ENCODE measurements at places on chromosomes 5 and 9.

DNA sequence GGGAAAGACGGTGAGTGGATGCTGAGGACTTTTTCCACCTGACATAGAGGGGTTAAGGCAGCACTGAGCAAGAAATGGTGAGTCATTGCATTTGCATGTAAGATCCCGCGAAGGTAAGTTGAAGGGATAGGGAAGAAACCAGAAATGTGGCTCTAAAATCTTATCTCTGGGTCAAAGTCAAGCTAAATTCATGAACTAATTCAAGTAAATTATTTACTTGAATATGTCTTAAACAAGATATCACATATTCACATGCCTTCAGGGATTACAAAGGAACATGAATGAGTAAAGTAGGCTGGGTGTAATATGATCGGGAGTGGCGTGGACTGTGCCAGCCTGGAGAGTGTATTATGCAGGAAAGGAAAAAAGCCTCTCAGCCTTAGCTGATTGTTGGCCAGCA lies 74.4 kb upstream of the EQTN start:
- no peak for DNase-seq

- no peak for DNase-seq
These were observed 45.1 kb downstream of the KIAA1958 start for GRCh38 chr9:112531666-112532282.

DNA sequence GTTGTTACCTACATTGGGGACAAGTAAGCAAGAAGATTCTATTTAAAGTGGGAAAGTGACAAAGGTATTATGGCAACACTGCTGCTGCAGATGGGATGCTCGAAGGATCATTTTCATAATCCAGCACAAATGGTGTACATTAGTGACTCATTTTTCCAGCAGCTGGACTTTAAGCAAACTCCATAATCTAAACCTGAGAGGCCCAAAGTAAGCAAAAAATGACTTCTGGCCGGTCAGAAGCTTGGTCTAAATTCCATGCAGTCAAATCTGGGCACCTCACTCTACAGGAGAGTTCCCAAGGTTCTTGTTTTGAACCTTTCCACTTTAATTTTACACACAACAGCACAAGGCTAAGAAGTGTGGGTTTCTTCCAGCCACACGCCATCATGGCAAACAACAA lies 43.6 kb upstream of the TRAF1 start:
- DNase-seq, result no peak

DNA sequence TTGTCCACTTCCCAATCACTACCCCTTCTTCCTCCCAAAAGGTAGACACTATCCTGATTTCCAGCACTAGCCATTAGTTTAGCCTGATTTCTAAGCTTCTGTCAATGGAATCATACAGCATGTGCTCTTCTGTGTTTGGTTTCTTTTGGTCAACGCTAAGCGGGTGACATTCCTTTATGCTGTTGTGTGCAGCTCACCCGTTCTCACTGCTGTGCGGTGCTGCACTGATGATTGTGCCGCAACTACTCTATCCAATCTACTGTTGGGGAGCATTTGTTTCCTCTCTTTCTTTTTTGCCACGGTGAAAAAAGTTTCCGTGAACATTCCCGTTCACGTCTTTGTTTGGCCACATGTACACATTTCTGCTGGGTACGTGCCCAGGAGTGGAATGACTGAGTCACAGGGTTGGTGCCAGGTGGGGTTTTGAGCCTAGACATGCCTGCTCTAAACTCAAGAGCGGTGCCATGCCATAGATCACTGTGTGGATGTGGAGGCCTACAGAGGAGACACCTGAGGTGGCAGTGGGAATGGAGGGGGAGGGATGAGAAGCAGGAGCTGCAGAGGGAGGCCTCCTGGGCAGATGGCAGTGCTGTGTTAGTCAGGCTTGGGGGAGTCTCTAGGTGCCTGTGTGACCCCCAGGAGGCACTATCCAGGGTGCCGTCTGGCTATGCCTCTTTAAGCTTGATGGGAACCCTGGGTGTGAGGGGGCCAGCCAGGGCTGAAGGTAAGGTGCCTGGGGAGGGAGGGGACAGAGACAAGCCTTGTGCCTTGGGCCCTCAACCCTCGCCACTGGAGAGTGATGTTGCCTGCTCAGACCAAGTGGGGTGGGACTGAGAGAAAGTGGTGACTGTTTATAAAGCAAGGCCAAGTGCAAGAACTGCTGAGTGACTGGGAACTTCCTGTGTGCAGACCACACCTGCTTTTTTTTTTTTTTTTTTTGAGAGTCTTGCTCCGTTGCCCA lies 11.4 kb upstream of the ANKRD33B start:
- peak; percentile 29 for DNase-seq

- no peak for DNase-seq
These were observed 75.0 kb downstream of the CFAP95 start for GRCh38 chr9:69895659-69896058.

DNA sequence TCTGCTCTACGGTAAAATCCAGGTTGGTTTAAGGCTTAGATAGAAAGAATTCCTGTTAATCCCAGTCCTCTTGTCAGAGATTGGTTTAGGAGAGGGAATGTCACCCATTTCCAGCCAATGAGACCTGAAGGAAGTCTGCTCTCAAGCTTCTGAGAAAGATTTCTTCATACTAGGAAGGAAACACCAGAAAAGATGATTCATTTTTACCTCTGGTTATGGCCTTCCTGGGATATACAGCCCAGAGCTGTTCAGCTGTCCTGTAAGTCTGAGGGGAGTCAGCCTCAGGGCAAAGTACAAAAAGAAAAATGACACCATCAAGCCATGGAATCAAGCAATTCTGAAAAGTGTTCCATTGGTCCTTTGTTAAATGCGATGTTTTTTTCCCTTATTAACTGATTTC lies 18.6 kb upstream of the CFAP95 start:
- DNase-seq, result no peak

DNA sequence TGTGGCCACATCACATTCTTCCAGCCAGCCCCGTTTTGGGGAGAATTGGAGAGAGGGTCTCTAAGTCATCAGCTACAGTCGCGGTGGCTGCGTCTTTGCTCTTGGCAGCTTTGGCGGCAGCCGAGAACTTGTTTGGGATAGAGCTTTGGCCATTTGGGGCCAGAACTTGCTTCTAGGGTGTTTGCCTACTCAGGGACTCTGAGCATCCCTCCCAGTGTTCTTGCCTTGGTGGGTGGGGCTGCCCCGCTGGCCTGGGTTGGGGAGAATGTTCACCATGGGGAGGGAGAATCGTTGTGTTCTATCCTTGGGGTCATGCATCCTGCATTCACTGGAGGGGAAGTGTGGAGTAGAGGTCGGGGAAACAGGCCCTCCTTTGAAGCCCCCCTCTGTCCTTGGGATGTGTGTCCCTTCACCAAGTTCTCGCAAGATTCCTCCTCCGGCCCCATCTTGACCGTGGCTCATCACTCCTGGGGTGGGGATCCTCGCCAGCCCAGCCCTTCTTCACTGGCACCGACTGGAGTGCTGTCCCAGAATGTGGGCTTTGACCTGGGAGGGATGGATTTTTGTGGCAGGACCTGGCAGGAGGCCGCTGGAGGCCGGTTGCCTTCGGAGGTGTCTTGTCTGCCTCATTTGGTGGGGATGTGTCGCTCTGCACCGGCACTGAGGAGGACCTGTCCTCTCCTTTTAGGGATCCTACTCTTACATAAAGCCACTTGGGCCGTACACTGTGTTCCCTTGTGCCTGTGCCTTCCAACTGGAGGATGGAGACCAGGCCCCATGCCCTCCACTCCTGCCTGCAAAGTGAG lies 3.5 kb downstream of the PHF2 start:
- DNase-seq, result no peak

DNA sequence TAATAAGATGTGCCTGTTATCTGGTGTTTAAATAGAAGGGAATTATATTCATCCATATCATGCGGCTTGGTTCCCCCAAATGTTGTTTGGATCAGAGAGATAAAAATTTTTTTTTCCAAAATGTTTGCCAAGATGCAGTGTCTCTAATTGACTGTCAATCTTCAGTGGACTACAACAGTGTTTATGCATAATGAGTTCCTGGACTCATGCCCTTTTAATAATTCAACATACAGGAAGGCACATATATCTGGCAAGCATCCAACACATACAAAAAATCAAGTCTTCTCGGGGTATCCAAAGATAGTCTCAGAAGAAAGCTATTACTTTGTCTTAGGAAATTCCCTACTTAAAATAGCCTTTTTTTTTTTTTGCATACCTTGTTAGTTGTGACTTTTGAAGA lies 1534.7 kb downstream of the EFNA5 start:
- DNase-seq, result no peak

GRCh38 chr5:22557251-22557650 lies 295.9 kb downstream of the CDH12 start:
- no peak for DNase-seq

- DNase-seq, result no peak
These were observed 376.6 kb upstream of the TUSC1 start for GRCh38 chr9:26054600-26055520.

- DNase-seq, result no peak
These were observed 9.3 kb upstream of the SMAD5 start for GRCh38 chr5:136123236-136123768.

DNA sequence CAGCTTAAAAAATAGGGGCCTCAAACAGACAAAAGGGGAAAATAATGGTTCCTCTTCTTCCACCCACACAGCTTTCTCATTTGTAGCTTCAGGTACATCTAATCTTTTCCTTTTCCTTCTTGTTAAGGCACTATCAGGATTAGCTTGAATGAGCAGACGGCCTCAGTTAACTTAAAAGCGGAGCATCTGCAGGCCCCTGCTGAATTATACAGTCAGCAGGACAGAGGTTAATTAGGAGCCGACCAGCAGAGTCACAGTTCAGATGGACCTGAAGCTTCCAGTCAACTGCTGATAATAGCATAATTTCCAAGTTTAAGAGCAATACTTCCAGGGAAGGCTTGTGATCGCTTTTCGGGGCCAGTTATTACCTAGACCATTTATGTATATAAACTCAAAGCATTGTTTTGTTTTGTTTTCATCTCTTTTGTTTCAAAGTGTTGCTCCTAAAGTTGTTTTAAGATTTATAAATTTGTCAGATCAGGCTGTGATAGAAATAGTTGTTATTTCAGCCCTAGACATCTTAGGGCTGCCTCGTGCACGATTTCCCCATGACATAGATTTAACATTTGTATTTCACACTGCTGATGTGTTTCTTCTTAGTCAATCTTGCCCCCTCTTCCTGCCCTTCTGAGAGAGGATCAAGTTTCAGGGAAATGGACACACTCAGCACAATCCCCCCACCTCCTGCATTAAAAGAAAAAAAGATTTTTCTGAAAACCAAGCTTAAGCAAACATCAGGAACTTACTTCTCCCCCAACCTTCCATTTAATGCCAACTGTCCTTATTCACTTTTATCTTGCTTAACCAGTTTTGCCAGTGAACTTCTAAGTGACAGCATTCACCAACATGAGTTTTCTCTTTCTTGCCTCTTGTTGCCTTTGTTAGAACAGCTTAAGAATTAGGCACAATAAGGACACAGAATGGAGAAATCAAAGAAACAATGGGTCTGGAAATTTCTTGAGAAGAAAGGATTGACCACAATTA lies 449.8 kb downstream of the ARHGEF28 start:
- no peak for DNase-seq

GRCh38 chr9:133683586-133684120 lies 47.5 kb downstream of the DBH start:
- DNase-seq, result no peak

- DNase-seq, result no peak
These were observed 47.8 kb upstream of the SUSD3 start for GRCh38 chr9:93010704-93011103.

DNA sequence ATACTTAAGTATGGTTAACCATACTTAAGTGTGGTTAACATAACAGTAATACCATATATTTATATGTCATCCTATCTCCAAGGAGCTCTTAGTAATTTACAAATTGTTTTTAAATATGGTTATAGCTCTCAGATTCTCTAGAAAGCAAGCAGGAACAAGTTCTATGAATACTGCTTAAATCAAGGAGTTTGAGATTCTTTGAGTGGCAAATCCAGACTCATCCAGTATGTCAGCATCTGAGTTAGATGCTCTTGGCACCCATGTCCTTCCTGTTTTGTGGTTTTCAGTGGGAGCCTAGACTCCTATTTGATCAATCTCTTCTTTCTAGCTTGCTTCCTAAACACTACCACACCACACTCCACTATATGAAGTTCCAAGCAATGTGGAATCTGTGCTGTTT lies 114.7 kb upstream of the GDNF start:
- no peak for DNase-seq

DNA sequence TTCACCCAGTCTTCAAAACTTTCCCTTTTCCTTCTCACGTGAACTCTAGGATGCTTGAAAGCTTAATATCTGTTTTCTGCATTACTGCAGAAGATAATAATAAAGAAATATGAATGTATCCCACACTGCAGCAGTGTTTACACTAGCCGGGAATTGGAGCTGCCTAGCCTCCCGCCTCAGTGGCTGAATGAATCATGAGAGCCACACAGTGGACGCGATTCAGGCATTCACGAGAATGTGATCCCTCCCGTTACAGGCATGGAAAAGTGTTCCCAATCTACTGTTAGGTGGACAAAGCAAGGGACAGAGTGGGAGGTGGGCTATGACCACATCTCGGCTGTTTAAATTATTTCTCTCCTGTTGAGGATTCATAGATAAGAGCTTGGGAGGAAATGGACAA lies 69.4 kb upstream of the CTSL start:
- DNase-seq, result no peak

DNA sequence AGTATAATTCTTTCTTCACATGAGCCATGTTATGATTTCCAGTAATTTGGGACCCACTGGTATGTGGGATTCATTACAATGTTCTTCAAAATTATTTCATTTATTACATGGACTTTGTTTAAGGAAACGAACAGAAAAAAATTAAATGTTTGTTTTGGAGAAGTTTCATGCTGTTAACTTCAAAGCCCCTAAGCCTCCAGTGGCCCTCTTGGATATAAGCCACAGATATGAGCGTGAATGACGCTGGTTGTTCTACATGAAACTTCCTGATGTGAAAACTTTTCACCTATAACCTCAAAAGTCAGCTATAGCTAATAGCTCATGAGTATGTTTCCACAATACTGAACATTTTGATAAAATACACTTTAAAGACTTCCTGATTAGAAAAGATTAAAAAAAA lies 334.2 kb downstream of the PDE4D start:
- no peak for DNase-seq

Measured in immature natural killer cell (primary cell).